Choroid plexus epithelial cell (primary cell): ENCODE measurements at places on chromosomes 5 and 9.
A peak's percentile ranks its signal among the peaks of the same experiment; 100 is the strongest.

DNA sequence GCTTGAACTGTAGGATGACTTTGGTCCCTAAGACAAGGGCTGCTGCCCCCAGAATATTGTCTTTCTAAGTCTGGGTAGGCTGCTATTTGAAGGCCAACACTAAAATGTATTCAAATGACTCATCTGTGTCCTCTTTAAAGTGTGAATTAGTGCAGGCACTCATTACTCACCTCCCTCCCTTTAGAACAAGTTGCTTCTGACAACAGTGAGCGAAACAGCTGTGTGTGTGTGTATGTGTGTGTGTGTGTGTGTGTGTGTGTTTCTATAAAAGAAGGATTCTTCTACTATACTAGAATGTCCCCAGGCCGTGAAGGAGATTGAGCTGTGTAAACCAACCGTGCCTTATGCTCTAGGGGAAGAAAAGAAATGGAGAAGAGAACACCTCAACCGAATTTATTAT lies 1337.2 kb downstream of the PTPRD start:
- DNase-seq = no peak

DNA sequence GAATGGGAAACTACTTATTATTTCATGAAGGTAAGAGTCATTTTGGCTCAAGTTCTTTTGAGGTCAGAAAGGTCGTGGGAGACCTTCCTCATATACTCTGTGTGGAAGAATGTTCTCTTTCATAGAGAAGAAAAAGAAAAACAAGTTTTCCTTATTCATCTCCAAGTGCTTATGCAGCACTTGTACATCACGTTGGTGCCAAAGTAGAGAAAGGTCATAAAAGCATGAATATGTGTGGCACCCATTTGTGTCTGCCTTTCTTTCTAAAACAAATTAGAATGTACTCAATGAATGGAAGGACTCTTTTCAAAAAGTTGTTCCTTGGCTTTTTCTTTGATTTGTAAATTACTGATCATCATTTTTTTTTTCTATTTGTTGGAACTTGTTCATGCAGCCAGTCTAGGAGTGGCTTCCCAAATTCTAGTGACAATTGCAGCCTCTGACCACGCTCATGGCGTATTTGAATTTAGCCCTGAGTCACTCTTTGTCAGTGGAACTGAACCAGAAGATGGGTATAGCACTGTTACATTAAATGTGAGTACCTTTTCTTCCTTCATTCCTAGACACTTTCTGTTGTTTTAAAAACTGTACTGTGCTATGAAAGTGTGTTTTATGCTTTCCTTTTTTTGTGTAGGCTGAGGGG lies 122.4 kb downstream of the ADGRV1 start:
- DNase-seq = no peak

GRCh38 chr5:145936401-145937131 lies at the start of gene SH3RF2:
Gene SH3RF2, plus strand, starts transcription at chr5:145936578. Its CDS starts 1,351 bp downstream, at chr5:145937929.
- DNase-seq = peak; percentile 91

- no peak for DNase-seq
Observed at GRCh38 chr5:142837081-142837725, 67.0 kb downstream of the ARHGAP26 start.

GRCh38 chr9:133661846-133662540 lies 25.8 kb downstream of the DBH start:
- DNase-seq = no peak

- no peak for DNase-seq
Observed at GRCh38 chr5:131436081-131436480, 172.2 kb downstream of the CDC42SE2 start.

- DNase-seq = no peak
Observed at GRCh38 chr5:126192226-126192625, 231.0 kb upstream of the GRAMD2B start.
